Stimulated activated CD8-positive, alpha-beta memory T cell treated with anti-CD3 and anti-CD28 coated beads, Interleukin-2, amount 100 ng/mL, for 1 hour (primary cell): ENCODE measurements at places on chromosomes 7 and 10.

DNA sequence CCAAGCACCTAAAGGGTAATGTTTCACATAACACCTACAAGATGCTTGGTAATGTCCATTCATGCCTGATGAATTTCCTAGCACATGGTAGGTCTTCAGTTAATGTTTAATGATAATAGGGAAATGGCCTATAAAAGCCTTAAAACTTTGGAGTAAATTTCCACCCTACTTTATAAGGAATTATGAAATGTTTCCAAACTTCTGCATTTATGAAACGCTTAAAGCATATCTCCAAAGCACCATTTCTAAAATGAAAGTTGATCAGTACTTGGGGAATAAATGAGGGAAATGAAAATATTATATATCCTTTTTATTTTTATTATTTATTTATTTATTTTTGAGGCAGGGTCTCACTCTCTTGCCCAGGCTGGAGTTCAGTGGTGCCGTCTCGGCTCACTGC is 51.8 kb downstream of the INPP5F start:
- DNase-seq: no peak

DNA sequence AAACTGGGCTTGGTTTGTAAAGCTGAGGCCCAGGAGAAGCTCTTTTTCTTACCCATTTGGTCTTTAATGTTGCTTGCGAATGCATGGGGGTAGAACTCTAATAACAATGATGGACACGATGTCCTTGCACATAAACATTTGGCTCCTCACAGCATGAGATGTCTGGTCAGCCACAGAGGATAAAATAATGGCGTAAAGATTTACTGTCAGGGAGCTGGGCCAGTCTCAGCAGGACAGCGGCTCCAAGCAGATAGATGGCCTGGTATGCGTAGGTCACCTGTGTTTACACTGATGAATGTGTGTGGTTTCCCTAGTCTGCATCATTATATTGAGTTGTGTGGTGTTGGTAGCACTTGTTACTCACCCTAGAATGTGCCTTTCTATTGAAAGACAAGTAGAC is 537.4 kb downstream of the CNTNAP2 start:
- no peak for DNase-seq

DNA sequence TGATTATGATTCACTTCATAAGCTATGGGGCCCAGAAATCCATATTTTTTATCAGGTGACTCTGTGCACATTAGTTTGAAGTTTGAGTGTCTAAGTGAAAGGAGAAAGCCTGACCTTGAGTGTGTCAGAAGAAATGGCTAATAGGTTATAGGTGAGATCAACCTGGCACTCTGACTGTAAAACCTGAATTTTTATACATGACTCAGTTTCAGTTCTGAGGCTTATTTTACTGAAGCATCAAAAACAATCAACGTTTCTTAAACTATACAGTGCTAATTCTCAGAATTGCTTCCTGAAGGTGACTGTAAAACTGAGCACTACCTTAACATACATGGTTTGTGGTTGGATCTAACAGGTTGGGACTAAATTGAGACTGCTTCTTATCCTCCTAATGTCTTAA is 159.4 kb upstream of the AHR start:
- no peak for DNase-seq

- no peak for DNase-seq
Observed at GRCh38 chr7:36045326-36045725, 107.7 kb upstream of the EEPD1 start.

DNA sequence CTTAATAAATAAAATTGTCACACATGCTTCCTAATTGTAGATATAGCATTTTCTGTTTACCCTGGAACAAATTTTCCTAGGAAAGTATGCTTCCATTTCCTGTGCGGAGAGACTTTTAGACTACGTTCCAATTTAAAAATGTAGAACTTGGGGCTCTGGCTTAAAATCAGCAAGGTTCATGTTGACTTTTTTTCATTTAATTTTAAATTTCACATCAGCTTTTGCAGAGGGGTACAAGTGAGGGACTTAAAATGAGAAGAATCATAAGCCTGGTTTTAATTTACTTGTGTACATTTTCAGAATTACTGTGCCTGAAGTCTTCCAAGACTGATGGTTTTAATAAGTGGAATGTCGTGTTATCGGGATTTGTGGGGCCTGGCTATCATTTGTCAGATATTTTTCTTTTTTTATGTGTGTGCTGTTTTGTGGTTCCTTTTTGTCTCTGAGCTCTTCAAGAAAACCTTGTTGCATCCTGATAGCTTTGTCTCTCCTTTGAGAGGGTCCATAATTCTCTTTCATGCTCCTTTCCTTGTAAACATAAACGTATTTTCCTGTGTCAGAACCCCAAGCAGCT is 8.8 kb upstream of the ATRNL1 start:
- DNase-seq: no peak

GRCh38 chr7:127629268-127629854 is 11.4 kb upstream of the PAX4 start:
- DNase-seq: no peak

GRCh38 chr7:10756981-10757380 is 216.7 kb upstream of the PHF14 start:
- DNase-seq: no peak

DNA sequence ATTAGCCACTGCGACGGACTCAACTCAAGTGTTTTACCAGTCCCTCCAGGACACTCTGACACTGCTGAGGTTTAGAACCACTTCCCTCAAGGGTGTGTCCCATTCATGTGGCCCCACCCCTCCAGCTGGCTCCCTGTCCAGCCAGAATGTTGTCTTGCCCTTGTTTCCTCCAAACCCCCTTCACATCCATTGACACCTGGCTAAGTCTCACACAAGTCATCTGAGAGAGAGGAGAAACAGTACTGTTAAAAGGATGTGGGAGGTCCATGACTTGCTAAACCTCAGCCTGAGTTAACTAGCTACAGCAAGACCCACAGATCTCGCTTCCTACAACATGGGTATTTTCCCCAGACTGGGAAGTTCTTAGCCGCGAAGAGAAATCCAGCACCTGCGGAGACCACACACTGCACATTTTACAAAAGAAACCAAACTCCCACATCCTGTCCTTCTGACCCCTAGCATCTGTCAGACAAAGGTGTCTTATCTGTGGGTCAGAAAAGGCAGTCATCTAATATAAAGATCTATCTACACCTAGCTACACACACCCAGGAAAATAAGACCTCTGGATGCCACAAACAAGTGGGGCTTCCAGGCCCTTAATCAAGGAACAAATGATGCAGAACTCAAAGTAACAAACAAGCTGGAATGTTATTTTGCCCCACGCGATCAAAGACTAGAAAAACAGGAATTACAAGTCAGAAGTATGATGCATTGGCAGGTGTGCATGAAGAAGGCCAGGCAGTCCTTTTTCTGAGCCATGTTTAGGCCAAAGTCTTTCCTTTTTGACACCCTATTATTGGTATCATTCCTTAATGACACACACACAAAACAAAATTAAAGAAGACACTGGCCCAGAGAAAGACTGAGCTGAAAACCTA is 13.9 kb downstream of the OSBPL3 start:
- DNase-seq: peak; percentile 33

- no peak for DNase-seq
Observed at GRCh38 chr10:10826125-10826524, 191.5 kb upstream of the CELF2 start.

DNA sequence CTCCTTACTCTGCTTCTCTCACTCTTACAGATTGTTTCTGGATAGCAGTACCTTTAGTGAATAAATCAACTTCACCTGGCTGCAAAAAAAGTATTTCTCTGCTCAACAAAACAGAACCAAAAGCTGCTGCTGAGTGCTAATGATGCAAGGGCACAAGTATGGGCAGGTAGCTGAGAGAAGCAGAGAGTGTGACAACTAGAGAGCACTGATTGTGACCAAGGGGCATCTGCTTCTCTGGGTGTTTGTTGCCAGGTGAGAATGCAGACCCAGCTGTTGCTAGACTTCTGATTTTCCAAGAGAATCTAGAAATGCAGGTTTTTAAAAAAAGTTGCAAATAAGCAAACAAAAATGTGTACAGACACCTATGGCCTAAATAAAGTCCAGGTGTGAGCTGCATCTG is 25.3 kb upstream of the PPIF start:
- DNase-seq: no peak

DNA sequence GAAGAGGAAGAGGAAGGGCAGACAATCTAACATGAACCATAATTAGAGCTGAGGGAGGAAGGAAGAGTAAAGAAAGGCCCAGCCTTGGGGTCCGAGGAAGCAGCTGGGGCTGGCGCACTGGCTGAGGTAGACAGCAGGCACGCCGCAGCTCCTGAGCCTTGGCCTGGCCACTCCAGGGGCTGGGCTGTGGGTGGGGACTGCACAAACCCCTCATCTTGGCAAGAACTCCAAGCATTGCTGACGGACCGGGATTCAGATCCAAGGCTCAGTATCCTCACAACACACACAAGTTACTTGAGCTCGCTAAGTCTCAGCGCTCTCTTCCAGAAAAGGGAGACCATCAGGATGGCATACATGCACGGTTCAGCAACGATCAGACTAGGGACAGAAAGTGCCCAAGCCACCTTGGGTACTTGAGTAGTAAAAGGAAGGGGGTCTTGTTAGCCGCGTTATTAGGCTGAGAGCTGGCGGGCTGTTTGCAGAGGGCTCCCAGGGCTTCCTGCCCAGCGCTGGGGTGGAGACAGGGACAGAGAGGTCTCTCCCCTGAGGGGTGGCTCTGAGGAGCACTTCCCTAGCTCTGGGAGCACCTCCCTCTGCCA is 4.5 kb downstream of the TNS3 start:
- DNase-seq: no peak

DNA sequence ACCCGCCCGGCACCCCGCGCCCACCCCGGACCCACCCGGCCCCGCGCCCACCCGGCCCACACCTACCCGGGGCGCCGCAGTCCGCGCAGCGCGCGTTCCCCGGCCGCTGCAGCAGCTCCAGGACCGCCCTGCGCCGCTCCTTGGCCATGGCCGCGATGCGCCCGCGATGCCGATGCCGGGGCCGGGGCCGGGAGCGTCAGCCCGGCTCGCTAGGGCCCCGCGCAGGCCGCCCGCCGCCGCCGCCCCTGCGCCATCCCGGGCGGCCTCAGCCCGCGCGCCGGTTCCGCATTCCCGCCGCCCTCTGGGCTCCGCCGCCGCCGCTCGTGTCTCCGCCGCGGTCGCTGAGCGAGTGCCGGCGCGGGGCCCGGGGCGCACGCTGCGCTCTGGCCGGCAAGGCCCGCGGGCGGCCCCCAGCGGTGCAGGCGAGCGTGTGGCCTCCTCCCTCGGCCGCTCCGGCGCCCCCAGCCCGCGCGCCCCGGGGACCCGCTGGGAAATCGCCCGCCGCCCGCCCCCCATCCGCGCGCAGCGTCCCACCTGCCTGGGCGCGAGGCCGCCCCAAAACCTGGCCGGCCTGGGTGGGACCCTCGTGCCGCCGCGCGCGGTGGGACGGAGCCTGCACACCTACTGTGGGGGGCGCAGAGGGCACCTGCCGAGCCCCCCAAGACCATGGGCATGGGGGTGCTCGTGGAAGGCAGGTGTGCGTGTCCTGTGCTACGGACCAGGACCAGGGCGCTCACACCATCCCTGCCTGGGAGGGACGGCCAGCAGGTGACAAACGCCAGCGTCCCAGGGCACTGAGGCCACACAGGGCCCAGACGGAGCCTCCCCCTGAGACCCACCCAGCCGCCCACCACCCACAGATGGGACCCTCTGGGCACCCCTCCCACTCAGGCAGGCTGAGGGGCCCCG is at the start of gene ADAP1:
Gene ADAP1, minus strand, starts transcription at position 351 of the 909 bp plus-strand sequence. Its CDS starts 203 bp downstream, at position 148.
- peak; percentile 18 for DNase-seq

DNA sequence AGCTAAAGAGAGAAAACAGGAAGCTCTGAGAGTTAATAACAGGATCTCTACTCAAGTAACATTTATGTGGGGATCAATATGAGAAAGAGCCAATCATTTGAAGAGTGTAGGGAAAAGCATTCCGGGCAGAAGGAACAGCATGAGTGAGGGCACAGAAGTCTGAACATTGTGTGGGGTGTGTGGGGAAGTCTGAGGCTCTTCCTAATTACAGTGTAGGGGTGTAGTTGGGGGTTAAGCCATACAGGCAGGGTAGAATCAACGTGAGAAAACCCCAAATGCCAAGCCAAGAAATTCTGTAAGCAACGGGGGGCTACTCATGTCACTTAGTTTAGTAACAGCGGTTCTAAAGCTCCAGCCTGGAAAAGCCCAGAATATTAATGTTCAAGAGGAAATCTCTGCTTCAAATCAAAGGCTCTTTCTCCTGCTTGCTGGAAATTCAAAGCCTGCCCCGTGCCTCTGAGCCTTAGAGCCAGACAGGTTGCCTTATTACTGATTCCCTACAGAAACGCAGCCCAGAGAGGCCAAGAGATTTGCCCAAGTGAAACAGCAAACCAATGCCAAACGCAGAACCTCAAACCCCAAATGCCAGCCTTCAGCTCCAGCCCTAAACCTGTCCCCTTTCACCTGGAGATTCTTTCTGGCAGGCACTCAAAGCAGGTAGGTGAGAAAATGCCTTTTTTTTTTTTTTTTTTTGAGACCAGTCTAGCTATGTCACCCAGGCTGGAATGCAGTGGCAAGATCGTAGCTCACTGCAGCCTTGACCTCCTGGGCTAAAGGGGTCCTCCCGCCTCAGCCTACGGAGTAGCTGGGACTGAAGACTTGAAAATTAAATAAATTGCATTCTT is 36.1 kb downstream of the DNAJB12 start:
- no peak for DNase-seq

- DNase-seq: no peak
Observed at GRCh38 chr7:92251181-92251580, 5.4 kb downstream of the ANKIB1 start.

DNA sequence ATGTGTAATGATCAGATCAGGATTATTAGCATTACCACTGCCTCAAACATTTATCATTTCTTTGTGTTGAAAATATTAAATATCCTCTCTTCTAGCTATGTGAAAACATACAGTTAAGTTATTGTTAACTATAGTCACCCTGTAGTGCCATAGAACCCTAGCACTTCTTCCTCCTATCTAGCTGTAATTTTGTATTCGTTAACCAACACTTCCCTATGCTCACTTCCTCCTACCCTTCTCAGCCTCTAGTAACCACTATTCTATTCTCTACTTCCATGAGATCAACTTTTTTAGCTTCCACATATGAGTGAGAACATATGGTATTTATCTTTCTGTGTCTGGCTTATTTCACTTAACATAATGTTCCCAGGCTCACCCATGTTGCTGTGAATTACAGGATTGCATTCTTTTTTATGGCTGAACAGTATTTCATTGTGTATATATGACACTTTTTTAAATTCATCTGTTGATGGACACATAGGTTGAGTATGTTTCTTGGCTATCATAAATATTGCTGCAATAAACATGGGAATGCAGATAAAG is 132.7 kb upstream of the RHOBTB1 start:
- DNase-seq: no peak

GRCh38 chr10:78543749-78544362 is 510.2 kb downstream of the RPS24 start:
- DNase-seq: no peak

DNA sequence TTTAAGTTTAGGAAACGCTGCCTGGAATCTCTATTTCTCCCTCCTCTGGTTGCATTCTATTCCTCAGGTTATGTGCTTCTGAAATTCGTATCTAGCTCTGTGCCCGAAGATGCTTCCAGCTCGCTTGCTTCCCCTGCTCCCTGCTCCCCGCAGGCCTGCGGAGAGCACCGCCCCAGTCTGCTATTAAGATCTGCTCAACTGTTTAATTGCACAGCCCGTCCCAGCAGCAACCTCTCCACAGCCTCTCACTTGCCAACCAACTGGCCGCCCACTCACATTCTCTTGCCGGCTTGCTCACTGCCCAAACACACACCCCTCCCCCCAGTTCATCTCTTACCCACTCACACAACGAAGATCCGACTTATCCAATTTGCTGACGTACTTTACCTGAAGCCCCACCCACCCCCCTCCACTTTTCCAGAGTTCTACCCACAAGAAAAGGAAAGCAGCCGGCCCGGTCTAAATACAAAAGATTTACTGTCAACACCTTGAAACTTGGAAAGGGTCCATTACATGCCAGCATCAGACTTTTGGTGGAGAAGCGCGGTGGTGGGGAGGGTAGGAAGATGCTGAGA is 167.3 kb upstream of the KLF14 start:
- no peak for DNase-seq

GRCh38 chr10:61606959-61607907 is 55.5 kb upstream of the CABCOCO1 start:
- DNase-seq: no peak
